ENCODE measurements at places on chromosomes 1 and 21.

GRCh38 chr1:26877326-26877725, 12.8 kb downstream of the GPN2 start:
- no peak for DNase-seq

- DNase-seq = no peak
Observed at GRCh38 chr1:154983776-154984466, 777 bp downstream of the FLAD1 start.

- DNase-seq = no peak
Observed at GRCh38 chr1:213533125-213533524, 454.6 kb upstream of the PROX1 start.

DNA sequence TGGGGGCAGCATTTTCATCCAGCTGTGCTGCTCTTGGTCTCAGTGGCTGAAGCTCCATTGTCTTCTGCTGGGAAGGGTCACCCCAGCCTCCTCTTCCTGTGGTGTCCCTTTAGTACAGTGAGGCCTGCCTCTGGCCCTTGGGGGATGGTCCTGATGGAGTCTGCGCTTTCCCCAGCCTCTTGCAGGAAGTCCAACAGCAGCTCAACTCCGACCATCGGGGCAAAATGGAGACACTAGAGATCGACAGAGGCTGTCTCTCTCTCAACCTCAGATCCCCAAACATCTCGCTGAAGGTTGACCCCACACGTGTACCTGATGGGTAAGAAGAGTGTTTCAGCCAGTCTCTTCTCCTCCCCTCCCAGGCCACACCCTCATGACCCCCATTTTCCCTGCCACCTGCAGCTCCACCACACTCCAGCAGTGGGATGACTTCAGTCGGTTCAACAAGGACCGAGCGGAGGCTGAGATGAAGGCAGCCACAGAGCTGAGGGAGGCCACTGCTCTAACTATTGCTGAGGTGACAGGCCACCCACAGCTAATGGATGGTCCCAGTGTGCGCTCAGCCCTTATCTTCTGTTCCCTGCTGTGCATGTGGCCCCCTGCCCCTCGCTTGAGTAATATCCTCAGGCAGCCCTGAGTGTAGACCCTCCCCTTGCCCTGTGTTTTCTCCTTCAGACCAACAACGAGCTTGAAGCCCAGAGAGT, 2.0 kb upstream of the ADPRS start:
- no peak for DNase-seq

DNA sequence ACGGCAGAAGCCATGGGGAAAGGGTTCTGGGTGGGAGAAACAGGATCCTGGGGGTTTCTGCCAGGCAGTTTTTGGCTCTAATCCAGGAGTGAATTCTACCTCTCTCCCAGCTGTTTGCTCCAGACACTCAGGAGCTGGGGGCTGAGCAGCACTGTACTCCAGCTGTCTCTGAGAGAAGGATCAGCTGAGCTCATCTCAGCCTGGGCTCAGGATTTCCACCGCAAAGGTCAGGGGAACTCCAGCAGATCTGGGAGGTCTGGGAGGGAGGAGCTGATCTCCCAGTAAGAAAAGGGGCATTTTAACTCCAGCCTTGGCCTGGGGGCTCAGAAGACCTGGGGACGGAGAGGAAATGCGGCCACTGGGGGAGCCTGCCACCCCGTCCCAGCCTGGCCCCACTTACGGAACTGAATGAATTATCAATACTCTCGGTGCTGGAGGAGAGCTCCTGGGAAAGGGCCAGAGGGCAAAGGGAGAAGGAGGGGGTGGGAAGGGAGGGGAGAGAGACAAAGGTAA, 17.3 kb downstream of the PI4KB start:
- DNase-seq = no peak

DNA sequence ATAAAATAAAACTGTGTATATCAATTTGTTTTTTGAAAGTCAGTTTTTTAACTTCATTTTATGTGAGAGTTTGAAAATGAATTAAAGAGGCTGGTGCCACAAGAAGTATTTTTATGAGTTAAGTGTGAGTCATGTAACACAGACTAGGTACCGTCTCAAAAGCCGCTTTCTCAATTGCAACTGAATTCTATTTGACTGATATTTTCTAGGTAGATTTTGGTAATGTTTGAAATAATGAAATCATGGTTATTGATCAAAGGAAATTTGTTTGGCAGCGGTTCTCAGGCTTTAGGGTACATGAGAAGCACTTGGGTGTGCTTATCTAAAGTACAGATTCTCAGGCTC, 4.6 kb downstream of the SNX27 start:
- no peak for DNase-seq
